Hair follicular keratinocyte (primary cell): ENCODE measurements at places on chromosomes 11 and 22. TPM values are rescaled to one million over a fixed set of nuclear protein-coding genes. Genes with fewer than 3 reads are reported as not detected.

Gene RASD2
- under 0.01 and 0.46 TPM in 2 replicates for total RNA-seq

Gene PANX3
- not detected in 2 replicates for total RNA-seq

Gene ALKBH8
- total RNA-seq = 4.0 and 6.6 TPM in 2 replicates

Gene CAVIN3
- 395 and 493 TPM in 2 replicates for total RNA-seq

Gene C22orf31
- not detected in 2 replicates for total RNA-seq

Gene BIRC3
- 2.4 and 2.6 TPM in 2 replicates for total RNA-seq

Gene OR51I1
- total RNA-seq = not detected in 2 replicates

Gene COPB1
- 160 and 195 TPM in 2 replicates for total RNA-seq

Gene PNPLA5
- not detected in 2 replicates for total RNA-seq

Gene ELMOD1
- not detected in 2 replicates for total RNA-seq

Gene ANGPTL5
- not detected in 2 replicates for total RNA-seq

Gene CRACR2B
- total RNA-seq = 0.68 and 1.0 TPM in 2 replicates

Gene POTEH
- not detected in 2 replicates for total RNA-seq
